Left kidney (tissue), 8 donors: ENCODE measurements at places on chromosomes 6 and 20.
A peak's percentile ranks its signal among the peaks of the same experiment; 100 is the strongest.

- DNase-seq = no peak
Observed at GRCh38 chr6:138999949-139000725, 12.1 kb upstream of the REPS1 start.

DNA sequence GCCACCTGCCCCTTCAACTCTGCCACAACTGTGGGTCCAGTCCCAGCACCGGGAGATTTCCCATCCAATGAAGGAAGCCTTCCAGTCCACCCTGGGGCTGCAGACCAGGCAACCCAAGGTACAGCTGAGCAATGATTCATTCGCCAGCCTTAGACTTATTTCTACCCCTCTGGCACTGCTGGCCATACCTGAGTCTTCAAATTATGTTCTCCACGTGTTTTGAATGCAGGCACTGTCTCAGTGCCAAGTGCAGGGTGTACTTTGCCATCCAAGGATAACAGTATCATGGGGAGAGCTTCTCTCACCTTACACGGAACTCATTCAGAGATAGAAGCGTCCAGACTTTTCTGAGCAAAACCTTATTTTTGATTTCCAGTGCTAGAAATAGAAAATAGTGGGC, 175.6 kb downstream of the ZFP64 start:
- no peak for DNase-seq

GRCh38 chr6:17421406-17421805, 28.0 kb downstream of the CAP2 start:
- DNase-seq = no peak

DNA sequence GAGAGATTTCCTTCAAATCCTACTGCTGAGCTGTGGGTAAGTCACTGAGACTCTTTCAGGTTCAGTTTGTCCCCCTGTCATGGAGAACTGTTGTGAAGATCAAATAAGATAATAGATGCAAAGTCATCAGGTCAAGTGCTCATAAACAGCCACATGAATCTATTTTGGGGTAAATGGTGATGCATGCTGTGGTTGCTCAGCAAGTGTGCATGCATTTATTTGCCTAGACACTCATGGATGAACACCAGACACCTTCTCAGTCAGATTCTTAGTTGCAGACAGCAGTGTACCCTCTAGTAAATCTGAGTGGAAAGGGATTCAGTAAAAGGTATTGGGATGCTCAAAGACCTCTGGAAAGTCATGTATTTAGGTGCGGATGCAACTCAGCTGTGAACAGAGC, 168.0 kb upstream of the FOXA2 start:
- no peak for DNase-seq

GRCh38 chr6:152736687-152737273, 13.8 kb upstream of the VIP start:
- no peak for DNase-seq

GRCh38 chr6:148427333-148427732, 84.7 kb downstream of the SASH1 start:
- DNase-seq = no peak

DNA sequence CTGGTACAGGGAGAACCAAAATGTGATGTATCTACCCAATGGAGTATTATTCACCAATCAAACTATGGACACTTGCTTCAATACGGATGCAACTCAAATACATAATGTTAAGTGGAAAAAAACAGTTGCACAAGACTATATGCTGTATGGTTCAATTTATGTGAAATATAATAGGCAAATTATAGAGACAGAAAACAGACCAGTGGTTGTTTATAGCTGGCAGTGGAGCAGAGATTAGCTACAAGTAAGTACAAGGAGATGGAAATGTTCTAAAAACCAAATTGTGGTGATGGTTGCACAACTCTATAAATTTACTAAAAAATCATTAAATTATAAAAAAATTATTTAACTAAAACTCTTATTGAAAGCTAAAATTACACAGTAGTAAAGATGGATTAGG, 113.2 kb downstream of the PRDM1 start:
- no peak for DNase-seq

- DNase-seq = no peak
Observed at GRCh38 chr20:15860850-15861249, 712.4 kb downstream of the KIF16B start.

- DNase-seq = no peak
Observed at GRCh38 chr20:57719951-57720350, 10.1 kb upstream of the PMEPA1 start.

DNA sequence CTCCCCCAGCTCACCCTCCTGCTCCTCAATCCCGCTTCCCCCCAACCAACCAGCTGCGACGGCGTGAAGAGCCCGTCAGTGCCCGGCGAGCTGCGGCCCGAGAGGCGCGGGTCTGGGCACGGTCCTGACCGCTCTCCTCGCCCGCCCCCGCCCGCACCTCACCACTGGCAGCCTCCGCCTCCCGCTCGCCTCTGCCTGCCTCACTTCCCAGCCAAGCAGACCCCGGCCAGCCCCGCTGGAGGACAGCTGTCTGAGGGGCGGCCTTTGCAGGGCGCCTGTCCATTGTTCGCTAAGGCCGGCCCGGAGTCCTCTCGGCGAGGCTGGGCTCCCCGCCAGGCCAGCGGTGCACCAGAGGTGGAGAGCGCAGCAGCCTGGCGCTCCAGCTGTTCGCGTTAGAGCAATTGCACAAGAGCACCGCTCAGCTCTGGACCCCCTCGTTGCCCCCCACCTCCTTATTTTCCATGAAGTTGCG, 1.3 kb downstream of the SOBP start:
- DNase-seq = peak; percentile 46

- no peak for DNase-seq
Observed at GRCh38 chr6:40998661-40999060, 40.4 kb downstream of the UNC5CL start.

GRCh38 chr6:155628306-155628705, 172.7 kb upstream of the NOX3 start:
- DNase-seq = no peak

GRCh38 chr20:44700306-44700705, 14.9 kb upstream of the CCN5 start:
- DNase-seq = no peak

DNA sequence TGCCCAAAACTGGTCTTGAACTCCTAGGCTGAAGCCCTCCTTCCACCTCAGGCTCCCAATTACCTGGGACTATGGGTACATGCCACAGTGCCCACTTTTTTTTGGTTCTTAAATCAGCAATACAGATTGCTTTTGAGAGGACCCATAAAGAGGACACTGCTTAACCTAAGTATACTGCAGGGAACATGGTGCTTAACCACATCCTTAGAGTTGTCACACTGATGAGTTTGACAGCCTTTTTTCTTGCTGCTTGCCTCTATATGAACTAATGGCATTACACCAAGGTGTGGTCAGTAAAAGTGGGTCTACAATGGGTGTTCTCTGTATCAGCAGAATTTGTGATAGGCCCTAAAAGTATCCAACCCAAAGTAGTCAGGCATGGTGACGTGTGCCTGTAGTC, 7.2 kb upstream of the SLC35D3 start:
- DNase-seq = no peak

DNA sequence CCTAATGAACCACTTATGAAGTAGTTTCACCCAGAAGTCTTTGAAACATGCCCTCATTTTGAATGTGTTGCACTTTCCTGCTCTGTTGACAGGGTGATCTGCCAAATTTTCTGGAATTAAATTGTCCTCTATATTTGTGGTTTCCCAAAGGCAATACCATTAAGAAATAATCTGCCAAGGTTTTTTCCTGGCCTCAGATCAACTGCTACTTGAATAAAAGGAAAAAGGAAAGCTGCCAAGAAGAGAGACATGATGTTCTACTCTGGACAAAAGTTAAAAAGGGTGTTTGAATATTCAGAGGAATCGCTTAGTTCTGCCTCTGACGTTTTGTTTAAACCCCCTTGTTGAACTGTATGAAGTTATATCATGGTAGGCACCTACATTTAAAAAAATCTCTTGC, 37.4 kb upstream of the ARMH2 start:
- DNase-seq = no peak

GRCh38 chr6:169269180-169270076, 15.8 kb upstream of the THBS2 start:
- no peak for DNase-seq

DNA sequence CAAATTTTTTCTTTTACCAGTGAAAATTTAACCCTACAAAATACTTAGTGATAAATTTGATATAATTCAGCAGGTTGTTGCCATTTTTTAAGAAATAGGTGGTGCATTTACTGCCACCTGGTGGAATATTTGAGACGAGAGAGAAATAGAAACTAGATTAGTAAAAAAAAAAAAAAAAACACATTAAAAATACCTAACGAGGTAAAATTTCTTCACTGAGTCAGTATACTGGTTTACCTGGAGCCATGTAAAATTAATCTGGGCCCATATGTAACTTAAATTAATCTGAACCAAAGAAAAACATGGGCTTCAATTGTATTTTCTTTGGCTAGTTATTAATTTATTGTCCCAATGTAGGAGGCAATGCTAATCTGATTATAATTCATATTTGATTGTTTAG, 520.8 kb downstream of the EPM2A start:
- DNase-seq = peak; percentile 54

DNA sequence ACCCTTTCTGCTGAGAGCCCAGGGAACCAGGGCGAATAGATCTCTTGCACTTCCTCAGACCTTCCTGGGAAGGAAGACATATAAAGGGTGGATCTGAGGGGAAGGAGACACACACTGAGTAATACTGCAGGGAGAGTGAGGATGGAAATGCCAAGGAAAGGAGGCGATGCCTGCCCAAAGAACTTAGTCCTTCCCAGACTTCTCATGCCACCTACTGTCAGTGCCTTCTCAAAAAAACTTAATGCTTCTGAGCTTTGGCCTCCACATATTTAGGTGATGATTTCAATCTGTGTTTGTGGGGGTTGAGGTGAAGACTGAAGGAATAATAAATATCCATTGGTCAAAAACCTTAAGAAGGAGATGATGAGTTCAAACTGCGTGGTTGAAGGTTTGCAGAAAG, 9.7 kb downstream of the BTN3A1 start:
- no peak for DNase-seq
